ENCODE measurements at places on chromosomes 12 and 14. TPM values are rescaled to one million over a fixed set of nuclear protein-coding genes. Genes with fewer than 3 reads are reported as not detected.

DNA sequence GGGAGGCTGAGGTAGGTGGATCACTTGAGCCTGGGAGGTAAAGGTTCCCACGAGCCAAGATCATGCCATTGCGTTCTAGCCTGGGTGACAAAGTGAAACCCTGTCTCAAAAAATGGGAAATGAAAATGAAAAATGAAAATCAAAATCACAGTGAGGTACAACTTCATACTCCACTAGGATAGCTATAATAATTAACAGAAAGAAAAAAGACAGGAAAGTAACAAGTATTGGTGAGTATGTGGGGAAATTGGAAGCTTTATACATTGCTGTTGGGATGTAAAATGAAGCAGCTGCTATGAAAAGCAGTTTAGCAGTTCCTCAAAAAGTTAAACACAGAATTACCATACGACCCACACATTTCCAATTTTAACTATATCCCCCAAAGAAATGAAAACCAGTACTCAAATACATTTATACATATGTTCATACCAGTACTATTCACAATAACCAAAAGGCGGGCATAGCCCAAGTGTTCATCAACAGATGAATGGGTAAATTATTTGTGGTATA is 22.2 kb downstream of the SGPP1 start:
- DNase-seq = no peak

- DNase-seq = no peak
These were observed 331.1 kb downstream of the ATP23 start for GRCh38 chr12:58272461-58272860.

GRCh38 chr12:4855121-4855924 is 54.4 kb upstream of the KCNA1 start:
- no peak for DNase-seq

Gene CREBL2
- total RNA-seq = 23.3 TPM

Gene SNW1
- 18.9 TPM for total RNA-seq

Gene SRRM4
- not detected for total RNA-seq

Gene TMTC2
- 0.93 TPM for total RNA-seq

Data from left lobe of liver (tissue), 2 donors.